ENCODE measurements at places on chromosomes 4 and X.

DNA sequence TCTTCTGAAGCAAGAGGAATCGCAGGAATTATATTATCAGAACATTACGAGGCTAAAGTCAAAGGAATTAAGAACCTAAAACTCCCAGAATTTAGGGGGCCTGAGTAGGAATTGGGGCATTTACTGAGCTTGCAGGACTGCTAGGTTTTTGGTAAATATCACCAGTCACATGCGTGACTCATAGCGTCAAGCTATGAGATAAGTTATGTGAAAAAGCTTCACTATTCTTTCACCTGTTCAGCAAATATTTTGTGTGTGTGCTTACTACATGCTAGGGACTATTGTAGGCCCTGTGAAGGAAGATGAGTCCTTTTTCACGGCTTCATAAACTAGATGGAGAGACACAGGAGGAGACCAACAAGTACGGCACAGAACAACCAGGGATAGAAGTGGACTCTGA lies 52.2 kb downstream of the MAGEA10 start:
- no peak for DNase-seq

DNA sequence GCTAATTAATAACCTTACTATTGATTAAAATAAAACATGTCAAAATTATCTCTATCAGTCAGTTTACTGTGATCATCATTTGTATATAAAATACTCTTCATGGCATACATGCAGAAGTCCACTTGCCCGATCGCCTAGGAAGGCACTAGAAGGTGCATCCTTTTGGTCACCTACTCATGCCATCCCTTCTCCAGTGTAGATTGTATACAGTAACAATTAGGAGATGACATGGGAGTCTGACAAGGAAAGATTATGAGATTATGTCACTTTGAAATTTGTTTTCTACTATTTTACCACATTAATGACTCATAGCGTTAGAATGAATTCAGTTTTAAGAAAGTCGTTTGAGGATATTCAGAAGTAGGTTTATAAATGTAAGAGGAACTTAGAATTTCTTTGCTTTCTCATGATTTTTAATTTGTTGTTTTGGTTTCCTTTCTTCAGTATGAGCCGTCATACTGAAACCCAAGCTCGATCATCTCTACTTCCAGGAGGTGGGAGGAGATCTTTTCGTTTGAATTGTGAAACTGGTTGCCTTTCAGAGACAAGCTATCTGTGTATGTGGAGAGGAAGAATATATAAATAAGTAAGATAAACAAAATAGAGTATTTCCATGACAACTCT lies 51.1 kb upstream of the UNC5C start:
- DNase-seq: no peak

GRCh38 chrX:37817579-37817978 lies 29.8 kb downstream of the DYNLT3 start:
- DNase-seq: no peak

DNA sequence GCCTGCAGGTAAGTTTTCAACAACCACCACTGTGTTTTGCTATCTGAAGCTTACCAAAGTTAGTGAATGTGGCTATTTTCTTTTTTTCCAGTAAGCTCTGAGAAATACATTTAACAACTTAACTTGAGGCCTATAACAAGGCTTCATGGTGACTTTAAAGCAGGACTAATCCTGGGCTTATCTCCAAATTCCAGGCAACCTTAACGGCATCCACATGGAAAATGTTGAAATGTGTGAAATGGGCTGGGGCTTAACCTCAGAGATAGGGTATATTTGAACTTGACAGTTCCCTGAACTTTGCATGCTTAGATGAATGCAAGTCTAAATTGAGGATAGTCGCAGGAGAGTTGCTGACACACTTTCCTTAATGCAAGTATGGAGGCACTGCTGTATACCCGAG lies 539.2 kb downstream of the GALNTL6 start:
- no peak for DNase-seq

DNA sequence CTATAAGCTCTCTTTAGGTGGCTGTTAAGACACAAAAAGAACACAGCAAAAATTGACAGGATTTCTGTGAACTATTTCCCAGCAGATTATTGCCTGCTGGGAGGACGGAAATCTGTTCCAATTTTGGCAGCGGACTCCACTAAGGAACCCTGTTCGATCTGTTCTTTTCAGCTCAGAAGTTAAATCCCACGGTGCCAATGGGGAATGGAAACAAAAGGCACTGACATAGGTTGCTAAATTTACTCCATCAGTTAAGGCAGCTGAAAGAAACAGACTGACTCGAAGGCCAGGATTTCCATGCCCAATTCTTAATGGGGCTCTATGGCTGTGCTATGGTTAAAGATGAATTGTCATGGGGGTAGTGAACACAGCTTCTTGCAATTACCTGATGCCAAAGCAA lies 126.5 kb upstream of the HPGD start:
- no peak for DNase-seq

DNA sequence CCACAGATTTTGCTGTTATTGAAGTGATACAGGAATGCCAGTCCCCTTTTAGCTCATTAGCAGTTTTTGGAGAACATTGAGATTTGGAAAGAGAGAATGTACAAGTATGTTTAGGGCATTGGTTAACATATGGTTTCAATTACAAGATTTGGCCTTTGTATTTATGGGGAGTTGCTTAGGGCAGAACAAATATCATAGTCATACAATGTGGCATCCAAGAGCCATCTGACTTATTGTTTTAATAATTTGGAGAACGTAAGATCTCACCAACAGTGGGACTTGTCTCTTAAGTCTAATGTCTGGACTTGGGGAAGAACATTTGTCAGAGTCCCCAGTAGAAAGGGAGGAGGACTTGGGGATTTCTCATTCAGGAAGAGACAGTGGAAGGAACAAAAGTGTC lies 166.1 kb downstream of the STK32B start:
- no peak for DNase-seq

- DNase-seq: no peak
These were observed 163.3 kb upstream of the MAMLD1 start for GRCh38 chrX:150199803-150200202.

GRCh38 chrX:77740376-77740905 lies 45.6 kb downstream of the ATRX start:
- DNase-seq: no peak

DNA sequence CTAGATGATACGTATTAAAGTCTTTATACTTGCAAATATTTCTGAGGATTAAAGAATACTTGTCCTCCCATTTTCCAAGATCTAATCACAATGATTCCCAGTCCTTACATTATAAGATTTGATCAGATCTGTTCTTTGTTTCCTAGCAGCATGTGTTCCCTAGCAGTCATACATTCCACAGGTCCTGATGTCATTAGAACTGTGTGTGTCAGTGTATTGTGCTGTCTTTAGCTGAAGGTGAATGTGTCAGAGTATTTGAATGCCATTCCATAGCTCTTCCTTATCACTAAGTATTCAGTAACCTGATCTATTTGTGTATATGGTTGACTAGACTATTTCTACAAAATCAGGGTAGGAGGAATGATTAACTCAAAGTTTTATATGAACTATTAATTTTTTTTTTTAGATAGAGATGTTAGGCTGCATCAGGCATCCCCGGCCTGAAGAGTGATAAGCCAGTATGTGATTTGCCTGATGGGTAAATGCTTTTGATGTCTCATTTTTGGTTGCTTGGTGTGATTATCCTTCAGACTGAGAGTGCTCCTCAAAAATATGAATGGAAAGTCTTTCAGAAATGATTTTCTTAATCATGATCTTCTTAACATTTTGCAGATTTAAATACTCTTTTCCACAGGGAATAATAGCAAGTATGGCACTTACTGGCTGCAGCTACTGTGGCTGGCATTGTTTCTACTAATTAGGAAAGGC lies 4.4 kb downstream of the ADGRL3 start:
- DNase-seq: peak; percentile 54

GRCh38 chr4:133157460-133158160 lies 8.5 kb downstream of the PCDH10 start:
- no peak for DNase-seq

DNA sequence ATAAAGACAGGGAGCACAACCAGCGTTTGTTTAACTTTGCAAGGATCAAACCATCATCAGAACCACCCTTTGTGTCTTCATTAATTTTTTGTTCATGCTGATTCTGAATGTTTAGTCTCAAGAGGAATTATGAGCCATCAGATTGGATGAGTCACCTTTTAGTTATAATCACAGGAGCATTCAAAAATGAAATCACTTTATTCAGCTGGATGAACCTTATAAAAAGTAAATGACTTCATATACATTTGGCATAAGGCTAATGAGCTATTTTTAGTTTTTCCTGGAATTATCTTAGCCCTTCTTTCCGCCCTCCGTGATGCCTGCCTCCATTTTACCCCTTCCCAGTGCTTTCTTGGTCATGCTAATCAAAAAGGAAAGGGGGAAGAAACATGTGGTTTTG lies 103.6 kb downstream of the SORBS2 start:
- no peak for DNase-seq

DNA sequence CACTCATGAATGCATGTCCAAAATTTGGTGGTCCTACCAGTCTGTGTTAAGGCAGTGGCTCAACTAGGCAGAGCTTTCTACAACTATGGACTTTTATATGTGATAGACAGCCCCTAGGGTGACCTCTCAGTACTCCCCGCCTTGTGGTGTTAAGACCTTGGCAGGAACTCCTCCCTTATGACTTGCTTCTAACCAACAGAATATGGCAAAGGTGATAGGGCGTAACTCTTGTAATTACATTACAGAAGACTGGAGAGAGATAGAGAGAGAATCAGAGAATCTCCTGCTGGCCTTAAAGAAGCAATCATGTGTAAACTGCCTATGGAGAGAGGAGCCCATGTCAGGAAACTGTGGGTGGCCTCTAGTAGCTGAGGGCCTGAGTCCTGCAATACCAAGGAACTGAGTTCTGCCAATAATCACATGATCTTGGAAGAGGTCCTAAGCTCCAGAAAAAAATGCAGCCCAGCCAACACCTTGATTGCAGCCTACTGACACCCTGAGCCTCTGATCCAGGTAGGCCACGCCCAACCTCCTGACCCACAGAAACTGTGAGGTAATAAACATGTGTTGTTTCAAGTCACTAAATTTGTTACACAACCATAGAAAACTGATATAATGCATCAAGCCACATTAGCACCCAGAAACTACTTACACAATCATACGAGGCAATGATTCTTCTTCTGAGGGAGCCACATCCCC lies 68.9 kb downstream of the INPP4B start:
- DNase-seq: no peak

DNA sequence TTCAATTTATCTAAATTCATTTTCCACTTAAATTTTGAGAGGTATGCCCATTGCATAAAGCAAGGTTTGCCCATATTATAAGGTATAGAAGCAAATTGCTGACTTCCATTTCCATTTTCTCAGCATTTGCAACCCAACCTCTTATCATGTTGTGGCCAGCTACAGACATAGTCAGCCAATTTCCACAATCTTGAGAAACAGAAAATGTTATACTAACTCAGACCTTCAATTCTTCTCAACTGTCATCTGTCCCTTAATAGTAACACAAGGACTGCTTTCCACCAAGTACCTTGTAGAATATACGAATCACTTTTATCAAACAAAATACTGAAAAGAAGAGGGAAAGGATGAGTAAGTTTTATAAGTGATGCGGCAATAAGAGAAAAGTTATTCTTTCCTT lies 11.2 kb upstream of the GRIA3 start:
- DNase-seq: no peak

DNA sequence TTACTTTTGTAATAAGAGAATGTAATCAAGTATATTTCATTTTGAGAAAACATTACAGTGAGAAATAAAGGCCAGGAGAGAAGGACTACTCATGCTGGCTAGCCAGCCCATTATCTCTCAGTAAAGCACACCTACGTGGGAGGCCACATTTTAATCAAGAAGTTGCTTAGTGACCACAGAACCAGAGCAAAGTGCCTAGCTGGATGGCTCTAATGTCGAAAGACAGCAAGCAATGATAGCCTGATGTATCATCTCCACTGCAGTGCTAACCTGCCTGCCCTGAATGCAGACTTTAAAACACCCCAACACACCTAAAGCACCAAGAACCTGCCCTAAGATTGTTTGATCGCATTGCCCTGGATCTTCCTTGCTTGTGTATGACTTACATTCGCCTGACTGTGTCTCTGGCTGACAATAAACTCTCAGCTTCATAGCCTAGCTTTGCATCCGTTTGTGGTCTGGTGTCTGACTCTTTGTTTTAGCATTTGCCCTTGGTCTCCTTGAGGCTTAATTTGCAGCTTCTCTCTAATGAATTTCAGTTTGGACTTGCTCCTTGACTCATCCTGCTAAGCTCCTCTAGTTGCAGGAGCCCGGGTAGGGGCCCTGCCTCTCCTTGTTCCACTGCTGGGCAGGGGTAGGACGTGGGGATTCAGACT lies 31.4 kb upstream of the SOWAHD start:
- DNase-seq: no peak

- DNase-seq: no peak
These were observed 1569.7 kb upstream of the IGFBP7 start for GRCh38 chr4:58679886-58680285.

GRCh38 chr4:97016186-97016907 lies 1126.9 kb downstream of the STPG2 start:
- DNase-seq: peak; percentile 84

- DNase-seq: peak; percentile 37
These were observed 16.9 kb upstream of the ANOS1 start for GRCh38 chrX:8748855-8749254.

DNA sequence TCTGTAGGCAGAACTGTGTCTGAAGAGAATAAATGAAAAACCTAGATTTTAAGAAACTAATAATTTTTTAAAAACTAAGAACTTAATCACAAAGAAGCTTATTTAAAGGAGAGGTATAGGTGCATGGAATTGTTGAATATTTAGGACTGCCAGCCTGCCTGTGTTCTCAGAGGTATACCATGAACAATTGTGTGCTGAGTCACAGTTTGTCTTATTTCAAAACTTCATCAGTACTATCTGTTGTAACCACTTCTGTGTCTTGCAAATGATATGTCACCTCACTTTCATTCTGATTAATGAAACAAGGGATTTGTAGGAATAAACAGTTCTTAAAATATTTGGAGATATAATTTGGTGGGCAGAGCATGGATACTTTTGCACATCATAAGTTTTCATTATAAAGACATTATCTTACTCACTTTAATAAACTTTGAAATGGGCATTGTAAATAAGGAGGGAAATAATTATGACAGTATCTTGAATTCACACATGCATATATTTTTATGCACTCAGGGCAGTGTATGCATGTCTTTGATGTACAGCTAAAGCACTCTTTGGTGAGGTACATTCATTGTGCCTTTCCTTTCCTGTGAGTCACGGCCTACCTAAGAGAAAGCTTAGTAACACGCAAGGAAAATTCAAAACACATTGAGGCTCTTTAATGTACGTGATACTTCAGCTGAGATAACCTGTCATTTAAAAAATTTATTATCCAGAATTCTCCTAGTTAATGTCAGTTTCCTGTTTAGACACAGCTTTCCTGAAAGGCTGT lies 31.7 kb downstream of the STOX2 start:
- no peak for DNase-seq

DNA sequence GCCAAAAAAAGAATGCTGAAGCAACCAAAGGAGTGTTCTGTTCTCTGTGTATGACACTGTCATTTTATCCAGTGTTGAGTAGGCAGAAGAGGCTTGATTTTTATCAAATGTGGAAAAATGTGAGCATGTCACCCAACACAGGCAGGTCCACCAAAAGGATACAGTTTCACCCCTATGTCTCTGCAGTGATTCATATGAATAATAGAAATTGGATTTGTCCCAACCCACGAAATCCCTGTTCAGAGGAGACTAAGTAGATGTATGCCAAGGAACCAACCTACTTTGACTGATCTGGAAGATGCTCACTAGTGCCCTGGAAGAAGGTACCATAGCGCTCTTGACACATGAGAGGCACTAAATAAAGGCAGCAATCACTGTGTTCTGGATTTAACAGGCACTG lies 72.5 kb downstream of the FGF13 start:
- DNase-seq: no peak

GRCh38 chr4:124903995-124904722 lies 191.6 kb upstream of the ANKRD50 start:
- DNase-seq: no peak

GRCh38 chr4:135065366-135065765 lies 863.8 kb upstream of the PABPC4L start:
- DNase-seq: no peak
